ENCODE measurements at places on chromosomes 3 and 15.

DNA sequence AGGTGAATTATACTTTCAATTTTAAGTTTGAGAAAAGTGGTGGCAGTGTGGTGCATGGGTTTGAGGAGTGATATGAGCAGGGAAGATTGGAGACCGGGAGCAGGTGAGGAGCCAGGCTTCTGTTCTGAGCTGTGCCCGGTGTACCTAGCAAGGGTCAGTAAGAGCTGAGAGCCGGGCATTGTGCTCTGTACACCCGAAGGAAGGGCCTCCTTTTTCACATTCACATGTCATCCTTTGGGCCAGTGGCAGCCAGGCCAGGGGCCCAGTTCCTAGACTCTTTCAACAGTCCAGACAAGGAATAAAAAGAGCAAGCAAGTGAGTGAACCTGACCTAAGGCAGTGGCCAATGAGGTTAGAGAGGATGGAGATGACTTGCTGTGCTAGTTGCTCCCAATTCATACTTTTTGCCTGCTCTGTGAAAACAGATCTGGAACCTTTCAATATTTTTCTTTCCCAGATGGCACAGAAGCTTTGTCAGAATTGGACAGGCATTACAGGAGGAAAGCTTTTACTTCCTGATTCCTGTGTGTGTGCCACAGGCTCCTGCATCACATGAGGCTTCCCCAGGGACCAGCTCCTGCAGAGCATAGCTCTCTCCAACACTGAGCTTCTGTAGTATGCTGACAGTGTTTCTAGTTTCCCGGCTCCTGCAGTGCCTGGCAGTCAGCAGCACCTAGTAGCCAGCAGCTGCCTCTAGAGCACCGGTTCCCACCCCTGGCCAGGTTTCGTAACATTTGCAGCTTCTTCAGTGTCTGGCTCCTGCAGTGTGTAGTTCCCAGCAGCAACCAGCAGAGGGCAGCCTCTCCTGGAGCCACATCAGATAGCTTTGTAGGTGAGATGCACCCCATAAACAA is 5.3 kb upstream of the TRA2B start:
- DNase-seq = peak; percentile 80

- DNase-seq = peak; percentile 32
Observed at GRCh38 chr15:63234451-63234870, 42.9 kb upstream of the APH1B start.

GRCh38 chr3:150236316-150237082 is 171.6 kb upstream of the TSC22D2 start:
- no peak for DNase-seq

GRCh38 chr3:48543271-48543866 is 13.2 kb downstream of the PFKFB4 start:
- no peak for DNase-seq

DNA sequence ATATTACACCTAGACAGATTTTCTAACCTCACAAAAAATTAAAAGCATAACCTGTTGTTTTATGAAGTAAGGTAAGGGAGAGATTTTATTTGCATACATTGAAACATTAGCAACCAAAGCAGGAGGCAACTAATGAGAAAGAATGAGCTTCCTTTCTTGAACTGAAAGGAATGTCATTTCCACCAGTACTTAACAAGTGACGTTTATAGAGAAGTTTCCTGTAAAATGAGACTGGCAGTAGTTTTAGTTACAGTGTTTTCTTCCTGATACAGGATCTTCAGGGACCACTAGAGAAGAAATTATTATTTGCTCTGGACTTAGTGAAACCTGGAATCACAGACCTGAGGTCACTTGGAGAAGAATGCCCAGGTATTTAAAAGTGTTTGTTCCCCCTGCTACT is 27.4 kb upstream of the FRMD5 start:
- no peak for DNase-seq

GRCh38 chr15:25875566-25875965 is 12.4 kb upstream of the ATP10A start:
- DNase-seq = no peak

- peak; percentile 85 for DNase-seq
Observed at GRCh38 chr3:134211797-134212196, 38.9 kb downstream of the RYK start.

DNA sequence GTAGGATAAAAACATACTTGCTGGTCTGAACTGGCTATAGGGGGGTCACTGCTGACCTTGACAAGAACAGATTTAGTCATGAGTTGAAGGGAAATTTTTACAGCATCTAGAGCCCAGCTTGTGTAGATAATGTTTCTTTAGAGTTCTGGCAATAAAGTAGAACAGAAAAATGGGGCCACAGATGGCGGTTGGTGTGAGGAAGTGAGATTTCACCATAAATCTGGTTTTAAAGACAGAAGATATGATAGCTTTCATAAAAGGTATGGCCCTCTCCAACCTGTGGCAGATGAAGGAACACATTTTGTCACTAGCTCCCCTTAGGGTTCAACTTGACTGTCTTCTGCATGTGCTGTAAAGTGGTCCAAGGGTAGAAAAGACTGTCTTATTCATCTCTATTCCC is 24.3 kb upstream of the IMPDH2 start:
- no peak for DNase-seq

- DNase-seq = no peak
Observed at GRCh38 chr3:81568378-81568777, 193.1 kb downstream of the GBE1 start.

GRCh38 chr15:88610701-88611231 is 10.4 kb upstream of the AEN start:
- DNase-seq = peak; percentile 37

DNA sequence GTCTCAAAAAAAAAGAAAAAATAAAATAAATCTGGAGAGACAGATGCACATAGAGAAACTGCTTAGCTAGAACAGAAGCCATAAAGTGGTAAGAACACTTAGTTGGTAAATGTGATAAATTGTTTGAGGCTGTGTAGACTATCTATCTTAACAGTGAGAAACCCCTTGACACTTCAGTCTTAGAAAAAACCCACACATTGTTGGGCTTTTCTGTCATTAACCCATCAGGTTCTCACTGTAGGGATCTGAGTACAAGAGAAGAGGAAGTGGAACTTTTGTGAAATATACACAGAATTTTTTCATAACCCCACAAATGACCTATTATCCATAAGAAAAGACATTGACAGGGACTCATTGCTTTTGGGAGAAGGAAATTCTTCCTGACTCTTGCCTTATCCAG is 24.4 kb downstream of the TP63 start:
- no peak for DNase-seq

DNA sequence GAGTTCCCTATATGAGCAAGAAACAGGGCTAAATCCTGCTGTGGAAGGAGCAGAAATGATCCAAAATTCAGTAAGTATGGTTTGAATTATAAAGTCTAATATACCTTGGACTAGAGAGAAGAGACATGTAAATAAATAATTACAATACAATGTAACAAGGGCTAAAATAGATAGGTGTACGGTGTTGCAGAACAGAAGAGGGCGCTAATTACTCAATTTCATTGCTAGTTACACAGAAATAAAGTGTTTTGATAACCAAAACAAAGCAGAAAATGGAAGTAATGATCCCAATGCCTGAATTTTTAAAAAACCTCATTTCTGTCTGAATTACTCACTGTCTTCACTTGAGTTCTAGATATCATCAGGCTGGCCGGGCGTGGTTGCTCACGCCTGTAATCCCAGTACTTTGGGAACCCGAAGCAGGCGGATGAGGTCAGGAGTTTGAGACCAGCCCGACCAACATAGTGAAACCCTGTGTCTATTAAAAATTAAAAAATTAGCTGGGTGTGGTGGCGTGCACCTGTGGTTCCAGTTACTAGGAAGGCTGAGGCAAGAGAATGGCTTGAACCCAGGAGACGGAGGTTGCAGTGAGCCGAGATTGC is 8.3 kb upstream of the PLCH1 start:
- DNase-seq = peak; percentile 70

DNA sequence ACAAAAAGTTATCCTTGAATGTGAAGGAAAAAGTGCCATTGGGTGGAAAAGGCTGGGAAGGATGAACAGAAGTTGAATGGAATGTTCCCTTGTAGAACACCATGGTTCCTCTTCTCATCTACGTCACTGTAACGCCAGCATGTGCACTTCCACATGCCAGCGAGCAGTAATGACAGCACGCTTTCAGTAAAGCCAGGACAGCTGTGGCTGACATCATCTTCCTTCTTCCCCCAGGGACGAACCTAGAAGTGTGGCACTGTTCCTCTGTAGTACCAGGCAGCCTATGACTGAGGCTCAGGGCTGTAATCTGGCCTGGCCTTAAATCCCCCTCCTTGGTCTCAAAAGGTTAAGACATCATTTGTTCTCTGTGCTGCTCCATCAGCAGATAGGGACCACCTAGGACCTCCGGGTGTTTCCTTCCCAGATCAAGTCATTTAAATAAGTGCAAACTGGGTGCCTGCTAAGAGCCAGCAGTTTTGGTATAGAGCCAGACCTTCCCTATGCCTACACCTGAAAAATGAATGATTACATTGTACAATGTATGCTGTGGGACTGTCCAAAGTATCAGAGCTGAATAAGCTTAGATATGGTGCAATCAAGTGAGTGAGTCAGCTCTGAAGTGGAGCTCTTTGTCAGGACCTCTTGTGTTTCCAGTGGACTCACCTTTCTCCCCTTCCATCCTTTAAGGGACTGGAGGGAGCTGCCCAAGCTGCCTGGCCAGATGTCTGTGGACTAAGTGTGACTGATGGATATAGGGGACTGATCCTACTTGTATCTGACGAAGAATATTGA is 5.6 kb upstream of the SRPRB start:
- DNase-seq = no peak

GRCh38 chr3:68057637-68058320 is 403.4 kb upstream of the SUCLG2 start:
- DNase-seq = no peak

DNA sequence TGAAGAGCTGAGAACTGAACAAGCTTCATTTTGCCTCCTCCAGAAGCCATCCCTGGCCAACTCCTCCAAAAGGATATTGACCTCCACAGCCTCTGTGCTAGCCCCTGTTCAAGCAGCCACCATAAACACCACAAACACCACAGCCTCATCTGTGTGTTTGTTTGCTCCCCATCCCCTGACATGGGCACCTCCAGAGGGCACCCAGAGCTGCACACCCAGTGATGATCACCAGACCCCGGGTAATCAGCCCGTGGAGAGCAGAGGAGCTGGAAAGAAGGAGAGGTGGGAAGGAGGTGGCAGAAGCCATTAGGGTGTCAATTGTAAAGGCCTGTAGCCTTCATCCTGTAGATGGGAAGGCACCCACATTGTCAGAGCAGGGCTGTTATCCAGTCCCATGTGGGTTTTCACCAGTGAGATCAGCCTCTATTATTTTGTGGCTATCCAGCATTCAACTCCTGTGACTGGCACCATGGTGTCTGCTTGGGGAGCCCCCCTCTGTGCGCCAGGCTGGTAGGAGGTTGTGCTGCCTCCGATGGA is 6.8 kb upstream of the WNT7A start:
- DNase-seq = no peak

- DNase-seq = no peak
Observed at GRCh38 chr3:147705651-147706051, 296.5 kb downstream of the ZIC1 start.

DNA sequence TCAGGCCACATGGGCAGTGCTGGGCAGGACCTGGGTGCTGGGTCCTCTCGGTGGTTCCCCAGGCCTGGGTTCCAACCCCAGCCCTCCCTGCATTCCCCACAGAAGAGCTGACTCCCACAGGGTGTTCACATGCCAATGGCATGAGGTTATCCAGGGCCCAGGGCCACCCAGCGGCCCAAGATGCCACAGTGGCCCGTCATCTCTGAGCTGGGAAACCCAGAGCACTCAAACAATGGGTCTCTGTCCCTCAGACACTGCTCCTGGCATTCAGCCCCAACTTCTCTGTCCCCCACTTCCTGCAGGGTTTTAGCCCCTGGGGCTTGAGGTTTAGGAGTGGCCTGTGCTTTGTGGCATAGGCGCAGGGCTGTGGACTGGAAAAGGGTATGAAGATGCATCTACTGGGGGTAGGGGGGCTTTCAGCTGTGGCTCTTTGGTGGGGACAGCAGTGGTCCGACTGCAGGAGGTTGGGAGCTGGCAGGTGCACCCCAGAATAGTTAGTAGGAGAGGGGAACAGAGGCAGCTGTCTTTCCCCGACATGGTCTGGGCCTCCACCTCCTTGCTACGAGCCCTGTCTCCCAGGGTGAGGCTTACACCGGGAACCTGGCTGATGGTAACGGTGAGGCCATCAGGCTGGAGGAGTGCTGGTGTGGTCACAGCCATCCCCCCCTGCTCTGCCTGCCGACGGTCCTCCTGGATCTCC is 1.7 kb downstream of the CCDC9B start:
- DNase-seq = no peak

GRCh38 chr15:90645873-90646575 is 71.1 kb upstream of the BLM start:
- DNase-seq = no peak

GRCh38 chr3:124318656-124319055 is 326.7 kb upstream of the ROPN1 start:
- peak; percentile 16 for DNase-seq

GRCh38 chr15:47768735-47769134 is 51.4 kb downstream of the SEMA6D start:
- DNase-seq = no peak

- no peak for DNase-seq
Observed at GRCh38 chr15:81930582-81931369, 115.0 kb downstream of the MEX3B start.

DNA sequence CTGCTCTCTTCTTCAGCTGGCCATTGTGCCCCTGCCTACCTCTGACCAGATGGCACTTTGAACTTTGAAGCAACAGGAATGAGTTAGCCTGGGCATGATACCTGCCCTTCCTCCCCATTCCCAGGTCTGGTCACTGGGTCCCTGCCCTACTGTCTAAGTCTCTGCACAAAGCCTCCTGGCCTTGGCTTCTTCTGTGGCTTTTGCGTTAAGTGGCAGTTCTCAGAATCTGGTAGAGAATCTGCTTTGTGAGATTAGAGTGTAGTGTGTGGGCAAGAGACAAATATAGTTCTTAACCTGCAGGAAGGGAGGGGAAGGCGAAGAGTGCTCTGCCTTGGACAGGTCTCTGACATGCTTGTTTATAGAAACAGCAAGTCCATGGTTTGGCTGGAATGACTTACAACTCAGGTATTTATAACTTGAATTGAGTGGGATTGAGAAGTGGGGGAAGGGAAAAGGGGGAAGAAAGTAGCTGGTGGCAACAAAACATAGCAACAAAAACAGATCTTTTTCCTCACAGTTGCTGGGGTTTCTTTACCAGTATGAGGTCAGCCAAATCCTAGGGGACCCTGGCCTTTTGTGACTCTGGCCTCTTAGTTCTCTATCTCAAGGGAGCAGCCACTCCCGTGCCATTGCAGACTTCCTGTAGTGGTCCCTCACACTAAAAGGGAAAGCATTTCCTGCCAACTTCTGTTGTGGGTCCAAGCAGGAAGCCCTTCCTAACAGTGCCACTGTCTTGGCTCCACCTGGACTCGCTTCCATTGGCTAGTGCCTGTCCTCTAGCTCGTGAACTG is 16.7 kb downstream of the MAPKBP1 start:
- peak; percentile 87 for DNase-seq

- DNase-seq = no peak
Observed at GRCh38 chr15:44910981-44911625, 45.4 kb upstream of the TERB2 start.

Measured in OCI-M1 (cell line).